NCI-H2029 treated with DMSO at 0.1 percent for 48 hours (cell line): ENCODE measurements at places on chromosomes 1 and 21.

DNA sequence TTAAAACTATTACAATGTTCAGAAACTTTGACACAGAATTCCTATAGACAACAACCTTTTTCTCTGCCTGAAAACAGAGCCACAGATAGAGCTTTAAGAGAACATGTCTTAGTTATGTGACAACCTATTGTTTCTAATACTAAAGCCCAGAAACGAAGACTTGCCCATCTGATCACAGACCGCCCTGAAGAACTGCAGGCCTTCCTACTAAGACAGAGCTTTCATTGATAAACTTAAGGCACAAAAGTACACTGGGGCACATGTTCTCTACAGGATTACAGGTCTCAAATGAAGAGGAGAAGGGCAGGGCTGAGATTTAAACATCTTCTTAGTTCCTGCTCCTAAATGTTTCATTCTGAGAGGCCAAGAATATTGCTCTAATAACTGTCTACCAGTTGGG is 452.7 kb downstream of the KCNT2 start:
- DNase-seq: no peak

GRCh38 chr1:87513966-87514660 is 185.4 kb downstream of the LMO4 start:
- no peak for DNase-seq

DNA sequence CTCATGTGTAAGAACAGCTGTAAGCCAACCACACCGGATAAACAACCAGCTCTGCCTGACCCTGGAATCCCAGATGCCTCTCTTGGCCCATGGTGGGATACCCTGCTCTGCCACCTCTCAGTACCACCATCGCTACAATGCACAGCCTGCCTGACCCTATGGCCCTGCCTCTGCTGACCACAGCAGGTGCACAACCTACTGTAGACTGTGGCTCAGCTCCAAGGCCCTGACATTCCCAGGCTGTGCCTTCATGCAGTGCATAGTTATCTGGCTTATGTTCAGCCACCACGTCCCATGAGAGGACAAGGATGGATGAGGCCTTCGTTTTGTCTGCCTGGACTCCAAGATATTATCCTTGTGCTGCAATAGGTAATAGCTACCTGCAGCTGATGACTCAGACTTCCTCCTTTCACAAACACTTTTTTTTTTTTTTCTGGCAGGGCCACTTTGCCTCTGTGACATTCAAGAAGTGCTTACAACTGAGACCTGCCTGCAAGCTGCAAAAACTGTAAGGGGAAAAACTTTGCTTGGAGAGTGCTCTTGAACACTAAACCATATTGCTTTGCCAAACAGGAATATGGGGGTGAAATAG is 177.7 kb downstream of the URB2 start:
- no peak for DNase-seq

GRCh38 chr1:231335663-231336602 is 1.7 kb downstream of the EXOC8 start:
- DNase-seq: no peak

- DNase-seq: no peak
Measured at GRCh38 chr1:198165927-198166647, 9.3 kb downstream of the NEK7 start.

DNA sequence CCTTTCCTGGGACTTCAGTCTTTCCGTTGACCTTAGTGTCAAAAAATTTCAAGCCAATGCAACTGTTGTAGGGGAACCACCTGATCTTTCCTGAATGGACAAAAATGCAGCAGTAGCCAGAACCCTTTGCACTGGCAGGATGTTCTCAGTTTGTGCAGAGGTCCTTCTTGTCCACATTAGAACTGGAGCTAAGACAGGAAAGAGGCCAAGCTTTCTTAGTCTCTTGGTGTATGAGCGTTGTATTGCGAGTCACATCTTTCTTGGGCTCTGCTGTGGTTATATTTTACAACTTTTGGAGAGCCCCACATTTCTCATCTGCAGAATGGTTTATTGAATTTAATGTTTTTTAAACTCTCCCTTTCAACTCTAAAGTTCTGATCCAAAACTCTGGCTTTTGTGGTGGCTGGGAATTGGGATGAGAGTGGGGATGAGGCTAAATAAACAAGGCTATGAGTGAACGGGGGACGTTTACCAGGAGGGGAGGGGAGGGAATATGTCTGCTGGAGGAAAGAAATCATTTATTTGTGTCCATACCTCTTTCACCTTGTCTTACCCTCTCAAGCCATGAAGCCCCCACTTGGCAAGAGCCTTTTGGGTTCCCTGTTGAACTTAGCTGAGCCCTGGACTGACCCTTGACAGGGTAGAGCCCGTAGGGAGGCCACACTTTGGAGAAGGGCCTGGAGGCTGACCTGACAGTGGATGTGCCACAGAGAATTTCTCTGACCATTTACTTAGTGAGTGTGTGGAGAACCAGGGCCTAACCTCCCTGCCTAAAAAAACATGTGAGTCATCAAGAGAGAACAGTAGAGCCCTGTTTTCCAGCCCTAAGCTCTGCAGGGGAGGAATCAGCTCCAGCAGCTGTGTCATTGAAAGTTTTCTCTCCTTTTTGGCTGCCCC is 586 bp downstream of the CHI3L2 start:
- no peak for DNase-seq

GRCh38 chr1:3759164-3759563 is 6.9 kb downstream of the CCDC27 start:
- DNase-seq: no peak

DNA sequence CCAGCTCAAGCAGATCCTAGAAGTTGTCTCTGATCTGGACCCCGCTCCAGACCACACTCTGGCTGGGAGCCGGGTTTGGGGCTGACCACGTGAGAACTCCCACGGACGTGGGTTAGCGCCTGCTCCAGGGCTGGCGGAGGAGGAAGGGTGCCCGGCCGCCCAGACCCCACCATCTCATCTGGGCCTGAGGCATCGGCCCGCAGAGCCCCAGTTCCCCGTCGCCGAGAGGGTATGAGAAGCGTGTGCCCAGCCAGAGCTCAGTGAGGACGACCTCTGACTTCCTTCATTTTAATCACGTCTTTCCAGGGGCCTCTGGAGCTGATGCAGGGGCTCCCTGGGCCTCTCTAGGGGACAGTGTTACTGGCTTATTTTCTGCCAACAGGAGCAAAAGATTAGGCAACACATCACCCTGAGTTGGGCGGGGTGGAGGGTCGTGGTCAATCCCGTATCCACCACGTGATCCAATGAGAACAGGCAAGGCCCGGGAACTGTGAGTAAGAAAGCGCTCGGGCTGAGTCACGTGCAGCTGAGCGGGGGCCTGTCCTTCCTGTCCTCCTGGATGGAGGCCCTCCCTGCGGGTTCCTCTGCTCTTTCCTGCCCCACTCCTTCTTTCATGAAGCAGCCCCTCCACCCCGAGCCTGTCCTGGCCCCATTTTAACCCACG is 81.1 kb downstream of the SIK1 start:
- no peak for DNase-seq

- DNase-seq: no peak
Measured at GRCh38 chr1:181680871-181681270, 197.6 kb downstream of the CACNA1E start.
